ENCODE measurements at places on chromosomes 2 and 18.

- no peak for DNase-seq
Observed at GRCh38 chr2:81895620-81896250, 1591.2 kb upstream of the LRRTM1 start.

- no peak for DNase-seq
Observed at GRCh38 chr2:83221258-83221657, 1237.8 kb downstream of the SUCLG1 start.

DNA sequence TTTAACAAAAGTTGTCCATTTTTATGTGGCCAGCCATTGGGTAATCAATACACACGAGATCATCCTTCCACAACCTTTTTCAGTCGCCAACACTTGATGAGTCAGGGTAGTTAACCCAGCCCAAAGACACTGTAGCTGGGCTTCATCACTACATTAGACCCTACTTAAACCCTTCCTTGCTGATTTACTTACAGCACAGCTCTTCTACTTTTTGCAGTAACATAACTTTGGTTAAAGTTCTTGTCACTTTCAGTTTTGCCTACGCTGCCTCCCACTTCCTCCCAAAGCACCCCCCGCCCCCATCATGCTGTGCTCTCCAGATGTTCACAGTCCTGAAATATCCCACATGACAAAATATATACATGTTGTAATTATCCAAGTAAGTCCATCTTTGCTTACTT is 103.6 kb downstream of the CDK15 start:
- DNase-seq = no peak

GRCh38 chr2:160318218-160318617 is 118.1 kb upstream of the ITGB6 start:
- DNase-seq = no peak

GRCh38 chr2:58158481-58158880 is 82.6 kb downstream of the FANCL start:
- DNase-seq = no peak

GRCh38 chr2:130389783-130390182 is 33.9 kb downstream of the PTPN18 start:
- no peak for DNase-seq

Data from B cell (primary cell).